Stimulated activated CD4-positive, alpha-beta T cell treated with anti-CD3 and anti-CD28 coated beads, Interleukin-1b, Interleukin-23, amount 100 ng/mL, for 4 hours (primary cell): ENCODE measurements at places on chromosomes 5 and 9.
A peak's percentile ranks its signal among the peaks of the same experiment; 100 is the strongest.

GRCh38 chr9:120775859-120776258, 17.4 kb downstream of the FBXW2 start:
- no peak for DNase-seq

DNA sequence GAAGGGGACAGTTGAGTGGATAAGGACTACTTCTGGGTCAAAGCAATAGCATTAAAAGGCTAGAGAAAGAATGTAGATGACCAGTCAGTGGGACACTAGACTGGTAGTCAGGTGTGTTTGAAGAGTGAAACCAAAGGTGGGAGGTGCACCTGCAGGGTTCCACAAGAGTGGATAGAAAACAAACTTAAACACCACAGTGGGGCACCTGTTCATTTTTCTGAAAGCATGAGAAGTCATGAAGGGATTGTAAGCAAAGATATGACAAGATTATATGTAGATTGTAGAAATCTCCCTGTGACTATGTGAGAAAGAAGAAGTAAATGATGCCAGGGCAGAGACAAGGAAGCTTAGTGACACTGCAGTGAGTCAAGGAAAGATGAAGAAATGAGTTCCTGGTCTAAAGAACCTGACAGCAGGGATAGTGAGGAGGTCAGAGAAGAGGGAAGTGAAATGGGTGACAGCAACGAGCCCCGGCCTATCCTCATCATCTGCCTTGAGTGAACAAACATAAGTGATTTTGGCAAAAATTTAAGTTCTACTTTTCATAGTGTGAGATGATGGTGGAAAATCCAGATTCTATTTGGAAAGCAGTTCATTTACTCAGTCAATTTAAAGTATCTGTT, 296.9 kb downstream of the TLE4 start:
- no peak for DNase-seq

- no peak for DNase-seq
Observed at GRCh38 chr5:157745041-157745456, 1.5 kb downstream of the LSM11 start.

DNA sequence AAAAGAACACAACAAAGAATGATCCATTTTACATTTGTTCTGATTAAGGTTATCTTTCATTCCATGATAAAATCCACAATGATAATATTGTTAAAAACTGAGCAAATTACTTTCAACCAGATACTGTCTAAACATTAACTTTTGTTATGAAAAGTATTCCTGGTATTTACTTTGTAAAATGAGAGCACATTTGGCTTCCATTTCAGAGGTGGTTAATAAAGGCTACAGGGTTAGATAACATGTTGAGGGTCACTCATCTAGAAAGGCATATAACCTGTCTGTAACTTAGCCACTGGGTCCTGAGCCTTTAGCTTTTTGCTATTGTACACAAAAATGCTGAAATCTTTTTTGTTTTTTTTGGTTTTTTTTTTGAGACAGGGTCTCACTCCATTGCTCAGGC, 99.3 kb downstream of the ANXA2R start:
- DNase-seq: no peak

DNA sequence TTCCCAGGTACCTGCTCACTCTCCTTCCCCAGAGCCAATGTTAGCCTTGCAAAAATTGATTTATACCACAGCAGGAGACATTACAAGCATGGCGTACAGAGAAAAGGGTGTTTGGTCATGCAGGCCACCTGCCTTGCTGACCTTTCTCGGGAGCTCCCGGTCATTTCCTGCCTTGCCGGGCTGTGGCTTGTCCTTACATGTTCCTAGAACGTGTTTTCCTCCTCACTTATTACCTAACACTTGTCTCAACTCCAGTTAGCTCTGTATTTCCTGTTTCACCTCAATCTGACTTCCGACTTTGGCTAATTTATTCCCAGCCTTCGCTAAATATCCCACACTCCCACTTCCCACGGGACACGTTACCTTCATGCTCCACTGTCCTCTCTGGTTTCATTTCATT, 282.5 kb downstream of the ICE1 start:
- no peak for DNase-seq

DNA sequence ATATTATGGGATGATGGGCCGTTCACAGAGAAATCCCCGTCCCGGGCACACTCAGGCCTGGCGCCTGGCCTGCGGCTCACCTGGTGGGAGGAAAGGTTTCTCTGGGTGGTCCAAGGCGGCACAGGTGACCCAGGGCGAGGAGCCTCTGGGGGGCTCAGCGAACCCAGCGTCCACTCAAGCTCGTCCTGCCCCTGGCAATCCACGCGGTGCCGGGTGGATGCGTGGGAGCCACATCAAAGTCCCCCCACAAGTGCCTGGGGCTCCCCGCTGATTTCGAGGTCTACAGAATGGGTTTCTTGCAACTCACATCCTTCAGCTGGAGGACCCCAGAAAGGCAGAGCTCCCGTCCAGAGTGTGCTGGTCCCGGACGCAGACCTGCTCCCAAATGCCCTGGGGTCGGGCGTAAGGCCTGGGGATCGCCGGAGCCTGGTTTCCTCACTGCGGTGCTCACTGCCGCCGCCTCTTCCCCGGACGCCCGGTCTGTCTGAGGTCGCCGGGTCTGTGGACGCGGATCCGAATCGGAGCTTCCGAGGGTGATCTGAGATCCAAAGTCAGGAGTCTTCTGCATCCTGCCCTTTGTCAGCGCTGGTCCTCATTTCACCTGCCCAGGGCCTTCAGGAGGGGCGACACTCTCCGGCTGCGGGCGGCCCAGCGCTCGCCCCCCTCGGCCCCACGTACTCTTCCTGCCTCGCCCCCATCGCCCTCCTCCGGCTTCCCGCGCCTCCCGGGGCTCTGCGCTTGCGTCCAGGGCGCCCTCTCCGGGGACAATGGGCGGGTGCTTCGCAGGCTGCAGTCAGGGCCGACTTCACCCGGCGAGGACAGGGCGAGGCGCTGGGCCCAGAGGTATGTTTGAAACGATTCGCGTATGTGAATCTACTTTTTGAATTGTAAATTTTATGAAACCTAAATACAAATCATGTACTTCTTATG, 20.0 kb upstream of the RUFY1 start:
- peak; percentile 40 for DNase-seq

DNA sequence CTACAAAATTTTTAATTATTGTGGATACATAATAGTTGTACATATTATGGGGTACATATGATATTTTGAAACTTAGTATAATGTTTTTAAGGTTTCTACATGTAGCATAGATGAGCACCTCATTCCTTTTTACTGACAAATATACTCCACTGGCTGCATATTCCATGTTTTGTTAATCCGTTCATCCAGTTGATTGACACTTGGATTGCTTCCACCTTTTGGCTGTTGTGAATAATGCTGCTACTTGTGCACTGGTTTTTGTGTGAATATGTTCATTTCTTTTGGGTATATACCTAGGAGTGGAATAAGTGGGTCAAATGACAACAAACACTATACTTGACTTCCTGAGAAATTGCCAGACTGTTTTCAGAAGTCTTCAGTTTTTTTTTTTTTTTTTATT, 2.8 kb upstream of the ENTREP1 start:
- no peak for DNase-seq

GRCh38 chr5:1017056-1017455, 8.5 kb downstream of the NKD2 start:
- DNase-seq: no peak

GRCh38 chr9:36063804-36064447, 27.2 kb downstream of the RECK start:
- no peak for DNase-seq

DNA sequence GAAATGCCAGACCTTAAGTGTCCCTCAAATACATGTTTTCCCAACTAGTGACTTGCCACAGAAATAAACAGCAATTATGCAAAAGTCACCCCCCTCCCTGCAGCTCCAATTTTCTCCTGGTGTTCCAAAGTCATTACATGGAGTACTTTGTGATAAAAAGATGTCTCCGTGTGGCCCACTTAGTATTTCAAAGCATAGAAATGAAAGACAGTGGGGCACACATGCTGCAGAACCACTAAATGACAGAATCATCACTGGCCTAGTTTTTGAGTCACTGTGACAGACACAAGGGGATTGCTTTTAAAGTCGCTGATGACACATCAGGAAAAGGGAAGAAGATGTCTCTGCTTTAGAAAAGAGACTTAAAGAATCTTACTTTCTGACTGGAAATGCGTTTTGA, 323.4 kb downstream of the PSAT1 start:
- DNase-seq: no peak

GRCh38 chr5:165134155-165134554, 1628.7 kb downstream of the MAT2B start:
- DNase-seq: no peak

DNA sequence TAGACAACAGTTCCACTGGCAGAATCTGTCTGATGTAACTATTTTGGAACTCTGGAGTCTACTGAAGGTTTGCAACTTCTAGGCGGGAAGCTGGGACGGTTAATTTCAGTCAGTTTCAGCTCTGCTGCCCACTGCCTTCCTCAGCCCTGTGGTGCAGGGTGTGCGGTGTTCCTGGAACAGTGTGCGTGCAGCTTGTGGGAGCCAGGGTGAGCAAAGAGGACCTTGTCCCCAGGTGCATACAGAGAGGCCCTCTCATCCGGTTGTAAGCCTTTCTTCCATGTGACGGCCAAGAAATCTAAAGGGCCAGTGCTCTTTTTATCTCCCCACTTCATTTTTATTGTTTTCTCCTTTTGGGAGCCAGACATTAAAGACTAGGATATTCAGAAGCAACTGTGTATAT, 114.6 kb downstream of the EHMT1 start:
- DNase-seq: no peak

GRCh38 chr9:86353655-86354010, 577 bp downstream of the TUT7 start:
- no peak for DNase-seq

GRCh38 chr9:6739218-6739617, 18.6 kb upstream of the KDM4C start:
- DNase-seq: no peak

DNA sequence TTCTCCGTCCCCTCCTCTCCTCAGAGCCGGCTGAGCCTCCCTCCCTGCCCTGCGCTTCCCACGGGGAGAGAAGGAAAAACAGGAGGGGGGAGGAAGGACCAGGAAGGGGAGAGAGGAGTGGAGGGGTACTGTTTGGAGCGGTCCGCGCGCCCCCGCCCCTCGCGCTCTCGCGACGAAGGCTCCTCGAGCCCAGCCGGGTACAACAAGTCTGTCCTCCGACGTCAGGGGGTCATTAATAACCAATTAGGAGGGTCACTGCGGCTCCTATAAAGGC, 480 bp upstream of the PRDM12 start:
- DNase-seq: no peak

DNA sequence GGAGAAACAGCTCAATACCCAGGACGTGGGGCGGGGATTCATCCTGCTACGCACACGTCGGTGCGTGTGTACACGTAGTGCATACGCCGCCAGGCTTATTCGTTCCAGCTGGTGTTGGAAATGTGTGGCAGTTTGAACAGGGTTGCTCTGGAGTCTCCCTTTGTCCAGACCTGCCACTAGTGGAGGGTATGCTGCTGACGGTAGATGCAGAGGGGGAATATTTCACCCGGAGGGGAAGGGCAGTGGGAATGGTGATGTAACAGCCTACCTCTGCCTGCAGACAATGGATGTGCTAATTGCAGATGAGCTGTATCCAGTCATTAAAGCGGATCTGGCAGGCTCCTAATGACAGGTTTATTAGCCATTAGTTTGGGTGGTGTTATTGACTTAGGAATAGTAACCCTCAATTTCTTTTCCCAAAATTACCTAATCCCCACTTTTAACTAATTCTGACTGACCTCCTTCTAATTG, 142.7 kb downstream of the PAX5 start:
- DNase-seq: no peak

DNA sequence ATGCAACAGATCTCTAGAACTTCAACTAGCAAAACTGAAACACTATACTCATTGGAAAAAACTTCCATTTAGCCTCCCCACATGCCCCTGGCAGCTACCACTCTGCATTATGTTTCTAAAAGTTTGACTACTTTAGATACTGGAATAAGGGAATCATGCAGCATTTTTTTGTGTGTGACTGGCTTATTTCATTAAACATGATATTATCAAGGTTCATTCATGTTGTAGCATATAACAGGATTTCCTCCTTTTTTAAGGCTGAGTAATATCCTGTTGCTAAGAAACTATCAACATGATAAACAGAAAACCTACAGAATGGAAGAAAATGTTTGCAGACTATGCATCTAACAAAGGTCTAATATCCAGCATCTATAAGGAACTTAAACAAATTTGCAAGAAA, 597.9 kb downstream of the DMRTA1 start:
- DNase-seq: no peak

DNA sequence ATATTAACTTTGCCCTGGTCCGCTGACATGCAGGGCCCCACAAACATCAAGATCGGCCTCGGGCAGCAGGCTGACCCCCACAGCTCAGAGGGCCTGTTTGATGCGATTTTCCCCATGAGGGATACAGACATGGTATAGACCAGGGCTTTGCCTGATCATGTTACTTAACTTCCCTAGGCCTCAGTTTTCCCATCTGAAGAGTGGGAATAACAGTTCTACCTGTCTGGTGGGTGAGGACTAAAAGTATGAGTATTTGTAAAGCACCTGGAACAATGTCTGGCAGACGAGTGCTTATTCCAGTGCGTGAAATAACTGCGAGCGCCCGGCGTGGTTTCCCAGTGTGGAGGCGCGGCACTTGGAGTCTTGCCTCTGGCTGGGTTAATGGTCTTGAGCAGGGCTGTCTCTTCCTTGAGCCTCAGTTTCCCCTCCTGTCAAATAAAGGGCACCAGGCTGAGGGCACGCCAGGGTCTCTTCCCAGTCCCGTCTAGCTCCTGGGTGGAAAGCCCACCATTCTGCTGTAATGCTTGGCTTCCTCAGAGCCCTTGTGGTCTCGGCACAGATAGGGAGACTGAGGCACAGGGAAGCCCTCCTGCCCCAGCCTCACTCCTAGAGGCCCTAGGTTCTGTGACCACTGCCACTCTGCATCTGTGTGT, 47.2 kb downstream of the ASS1 start:
- DNase-seq: no peak

DNA sequence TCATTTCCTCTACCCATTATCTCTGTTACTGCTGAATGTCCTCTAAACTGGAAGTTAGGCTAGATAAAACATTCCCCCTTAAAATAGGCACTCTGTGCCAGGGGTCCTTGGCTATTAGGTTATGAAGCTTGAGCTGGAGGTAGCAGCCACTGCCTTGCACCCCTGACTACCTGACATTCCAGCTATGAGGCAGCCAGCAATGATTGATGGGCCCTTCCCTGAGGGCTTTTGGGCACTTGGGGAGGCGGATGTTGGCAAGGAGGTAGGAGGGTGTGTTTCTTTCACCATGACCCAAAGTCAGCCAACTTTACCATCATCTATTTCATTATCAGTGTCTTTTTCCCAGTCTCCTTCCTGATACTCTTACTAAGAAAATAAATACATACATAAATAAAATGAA, 17.1 kb downstream of the TARS1 start:
- DNase-seq: no peak

- DNase-seq: no peak
Observed at GRCh38 chr9:117073539-117074341, 341.1 kb downstream of the ASTN2 start.

GRCh38 chr5:58804291-58804690, 221.4 kb downstream of the RAB3C start:
- no peak for DNase-seq

DNA sequence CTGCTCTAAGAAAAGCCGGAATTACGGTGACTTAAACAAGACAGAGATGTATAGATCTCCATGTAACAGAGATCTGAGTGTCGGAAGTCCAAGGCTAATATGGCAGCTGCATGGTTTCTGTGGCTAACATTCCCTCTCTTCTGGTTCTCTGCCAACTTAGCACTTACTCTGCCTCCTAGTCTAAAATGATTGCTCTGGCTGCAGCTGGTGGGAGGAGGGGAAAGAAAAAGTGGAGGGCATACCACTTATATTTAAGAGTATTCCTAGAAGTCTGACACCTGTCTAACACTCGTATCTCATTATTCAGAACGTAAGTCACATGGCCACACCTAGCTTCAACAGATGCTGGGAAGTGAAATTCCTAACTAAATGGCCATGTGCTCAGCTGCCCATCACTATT, 551.5 kb upstream of the TLE4 start:
- DNase-seq: no peak
